ENCODE measurements at places on chromosomes 13 and 19.
A peak's percentile ranks its signal among the peaks of the same experiment; 100 is the strongest.

GRCh38 chr19:4684312-4685095, 14.4 kb upstream of the MYDGF start:
- DNase-seq, result no peak

DNA sequence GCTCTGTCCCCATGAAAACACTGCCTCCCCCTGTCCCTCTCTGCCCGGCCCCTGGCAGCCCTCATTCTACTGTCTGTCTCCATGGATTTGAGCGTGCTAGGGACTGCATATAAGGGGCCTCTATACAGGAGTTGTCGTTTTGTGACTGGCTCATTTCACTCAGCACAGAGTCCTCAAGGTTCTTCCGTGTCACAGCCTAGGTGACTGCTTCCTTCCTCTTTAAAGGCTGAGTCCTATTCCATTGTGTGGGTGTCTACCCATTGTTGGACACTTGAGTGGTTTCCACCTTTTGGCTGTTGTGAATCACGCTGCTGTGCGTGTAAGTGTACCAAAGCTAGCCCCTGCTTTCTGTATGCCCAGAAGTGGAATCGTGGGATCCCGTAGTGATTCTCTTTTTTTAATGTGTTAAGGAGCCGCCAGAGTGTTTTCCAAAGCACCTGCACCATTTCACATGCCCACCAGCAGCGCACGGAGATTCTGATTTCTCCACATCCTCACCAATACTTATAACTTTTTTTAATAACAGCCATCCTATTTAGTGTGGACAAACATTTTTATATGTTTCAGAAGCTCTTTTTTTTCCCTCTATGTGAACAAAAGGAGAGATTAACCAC, 116.7 kb downstream of the COL4A2 start:
- DNase-seq, result no peak

DNA sequence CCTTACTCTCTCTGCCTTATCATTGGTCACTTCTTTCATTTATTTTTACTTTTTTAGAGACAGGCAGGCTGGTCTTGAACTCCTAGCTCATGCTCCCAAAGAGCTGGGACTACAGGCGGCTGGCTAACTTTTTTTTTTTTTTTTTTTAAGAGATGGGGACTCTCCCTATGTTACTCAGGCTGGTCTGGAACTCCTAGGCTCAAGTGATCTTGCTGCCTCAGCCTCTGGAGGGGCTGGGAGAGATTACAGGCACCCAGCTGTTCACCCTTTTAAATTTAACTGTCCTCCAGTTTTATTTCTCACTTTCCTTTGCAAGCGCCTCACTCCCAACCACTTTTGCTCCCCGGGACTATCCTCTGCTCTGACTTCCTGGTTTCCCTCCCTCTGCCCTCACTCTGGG, 5.6 kb upstream of the CLDN10 start:
- DNase-seq, result no peak

DNA sequence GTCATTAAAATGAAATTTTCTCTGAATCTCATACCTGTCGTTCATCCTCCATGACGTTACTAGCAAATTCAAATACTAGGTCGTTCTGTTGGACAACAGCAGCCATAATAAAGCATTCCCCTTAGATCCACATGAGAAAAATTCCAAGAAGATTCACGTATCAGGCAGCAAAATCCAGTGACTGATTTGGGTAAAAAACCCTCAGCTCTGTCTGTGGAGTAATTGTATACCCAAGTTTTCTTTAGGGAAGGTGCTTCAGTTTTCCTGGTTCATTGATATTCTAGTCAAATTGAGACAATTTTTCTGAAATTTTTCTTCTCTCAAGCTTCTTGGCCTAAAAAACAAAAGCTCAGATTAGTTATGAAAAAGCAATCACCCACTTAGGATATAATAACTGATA, 37.2 kb downstream of the ELF1 start:
- no peak for DNase-seq

DNA sequence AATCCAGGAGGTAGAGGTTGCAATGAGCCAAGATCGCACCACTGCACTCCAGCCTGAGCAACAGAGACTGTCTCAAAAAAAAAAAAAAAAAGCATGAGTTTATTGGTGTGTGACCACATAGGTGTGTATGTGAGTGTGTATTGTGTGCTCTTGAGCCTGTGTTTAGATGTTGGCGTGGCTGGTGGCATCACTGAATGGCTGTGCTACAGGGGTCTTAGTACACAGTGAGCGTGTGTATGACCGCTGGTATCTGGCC, 2.5 kb downstream of the SLC1A5 start:
- no peak for DNase-seq

DNA sequence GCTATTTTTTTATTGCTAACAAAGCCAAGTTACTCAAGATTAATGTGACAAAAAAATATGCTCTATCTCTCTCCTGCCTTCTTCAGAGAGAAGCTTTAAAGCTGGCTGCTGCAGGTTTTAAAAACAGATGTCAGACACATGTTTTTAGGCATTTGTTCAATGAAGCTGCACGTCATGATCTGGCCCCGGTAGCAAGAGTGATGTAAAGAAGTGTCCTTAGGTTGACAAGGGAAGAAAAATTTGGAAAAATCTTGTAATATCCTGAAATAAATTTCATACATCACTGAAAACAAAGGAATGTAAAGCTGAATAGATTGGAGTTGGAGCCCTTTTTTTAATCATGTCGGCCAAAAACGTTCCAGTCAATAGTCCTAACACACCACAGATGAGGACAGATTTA, 531.4 kb upstream of the NBEA start:
- DNase-seq, result peak; percentile 53

DNA sequence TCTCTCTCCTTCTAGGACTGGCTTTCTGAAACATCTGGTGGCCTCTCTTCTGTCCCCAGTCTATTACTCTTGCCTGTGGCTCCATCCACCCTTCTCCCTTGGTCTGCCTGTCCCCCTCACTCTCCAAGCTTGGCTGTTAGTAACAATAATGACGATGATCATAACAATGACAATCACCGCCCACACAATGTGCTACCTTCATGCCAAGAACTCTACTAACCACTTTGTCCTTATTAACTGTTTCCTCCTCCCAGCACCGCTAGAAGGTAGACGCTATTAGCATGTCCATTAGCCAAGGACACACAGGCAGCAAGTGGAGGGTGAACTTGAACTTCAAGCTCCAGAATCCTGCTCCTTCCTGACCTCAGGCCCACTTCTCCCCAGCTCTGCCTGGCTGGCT, 2.7 kb downstream of the GYS1 start:
- no peak for DNase-seq

DNA sequence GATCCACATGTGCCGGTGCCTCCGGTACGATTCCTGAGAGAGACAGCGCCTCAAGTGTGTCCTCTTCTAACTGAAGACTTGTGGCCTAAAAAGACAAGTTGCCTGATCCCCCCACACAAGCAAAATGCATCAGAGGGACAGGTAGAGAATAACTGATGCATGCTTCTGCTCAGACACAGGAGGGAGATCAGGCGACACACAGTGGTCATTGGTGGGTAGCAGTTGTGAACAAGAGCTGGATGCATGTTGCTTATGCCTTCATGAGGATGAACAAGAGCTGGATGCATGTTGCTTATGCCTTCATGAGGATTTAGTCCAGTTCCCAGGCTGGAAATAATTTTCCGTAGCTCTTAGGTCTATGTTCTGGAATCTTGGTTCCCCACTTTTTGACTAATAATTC, 505.6 kb downstream of the MYO16 start:
- no peak for DNase-seq

DNA sequence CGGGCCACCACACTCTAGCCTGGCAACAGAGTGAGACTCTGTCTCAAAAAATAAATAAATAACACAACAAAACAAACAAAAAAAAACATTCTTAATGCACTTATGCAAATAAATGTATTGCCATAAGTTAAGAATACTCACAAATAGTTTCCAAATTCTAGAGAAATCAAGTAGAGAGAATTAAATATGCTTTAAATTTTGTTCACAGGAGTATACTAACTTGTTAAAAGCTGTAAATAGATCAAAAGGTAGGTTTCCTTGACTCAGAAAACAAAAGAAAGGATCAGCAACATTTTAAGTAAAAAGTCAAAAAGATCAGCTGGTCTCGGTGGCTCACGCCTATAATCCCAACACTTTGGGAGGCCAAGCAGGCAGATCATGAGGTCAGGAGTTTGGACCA, 50.5 kb upstream of the ZNF429 start:
- DNase-seq, result no peak

DNA sequence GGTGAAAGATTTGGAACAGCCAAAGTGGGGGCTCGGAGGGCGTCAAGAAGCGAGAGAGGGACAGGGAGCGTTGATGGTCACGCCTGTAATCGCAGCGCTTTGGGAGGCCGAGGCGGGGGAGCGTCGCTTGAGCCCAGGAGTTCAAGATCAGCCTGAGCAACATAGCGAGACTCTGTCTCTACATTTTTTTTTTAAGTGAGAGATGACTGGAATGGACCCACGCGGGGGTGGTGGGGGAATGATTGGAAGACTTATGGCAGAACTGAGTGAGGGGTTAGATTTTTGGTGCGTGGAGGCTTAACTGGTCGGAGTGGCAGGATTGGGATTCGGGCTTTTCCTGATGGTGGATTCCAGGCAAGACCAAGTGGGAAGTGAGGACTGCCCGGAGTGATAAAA, 725 bp downstream of the PSMD8 start:
- DNase-seq, result no peak

- no peak for DNase-seq
These were observed 199.6 kb downstream of the UQCRFS1 start for GRCh38 chr19:29013325-29013724.

DNA sequence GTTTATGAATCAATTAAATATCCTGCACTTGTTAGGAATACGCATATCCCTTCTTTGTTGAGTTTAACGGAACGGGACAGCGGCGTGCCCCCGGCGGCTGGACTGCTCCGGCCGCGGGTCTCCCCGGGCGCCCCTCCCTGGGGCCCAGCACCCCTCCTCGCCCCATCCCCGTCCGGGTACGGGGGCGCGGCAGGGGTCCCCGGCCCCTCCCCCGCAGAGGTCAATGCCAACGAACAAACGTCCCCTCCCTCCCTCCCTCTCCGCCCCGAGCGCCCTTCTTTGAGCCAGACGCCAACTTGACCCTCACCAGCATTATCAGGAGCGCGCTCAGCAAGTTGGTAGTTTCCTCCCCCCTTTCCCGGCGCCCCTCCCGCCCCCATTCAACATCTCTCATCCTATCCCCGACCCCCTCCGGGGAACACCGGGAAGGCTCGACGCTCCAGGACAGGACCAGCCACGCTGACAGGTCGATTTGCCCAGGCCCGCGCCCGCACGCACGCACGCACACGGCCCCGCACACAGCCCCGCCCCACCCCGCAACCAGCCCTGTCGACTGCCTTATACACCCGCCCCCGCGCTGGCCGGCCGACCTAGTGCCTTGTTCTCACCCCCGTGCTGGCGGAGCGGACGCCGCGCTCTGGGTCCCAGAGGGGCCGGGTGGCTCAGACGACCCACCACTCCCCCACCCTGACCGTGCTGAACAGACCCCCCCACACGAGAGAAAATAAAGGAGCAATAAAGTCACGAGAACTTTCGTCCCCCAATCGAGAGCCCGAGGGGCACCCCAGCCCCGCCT, 5.0 kb downstream of the LYL1 start:
- DNase-seq, result no peak

DNA sequence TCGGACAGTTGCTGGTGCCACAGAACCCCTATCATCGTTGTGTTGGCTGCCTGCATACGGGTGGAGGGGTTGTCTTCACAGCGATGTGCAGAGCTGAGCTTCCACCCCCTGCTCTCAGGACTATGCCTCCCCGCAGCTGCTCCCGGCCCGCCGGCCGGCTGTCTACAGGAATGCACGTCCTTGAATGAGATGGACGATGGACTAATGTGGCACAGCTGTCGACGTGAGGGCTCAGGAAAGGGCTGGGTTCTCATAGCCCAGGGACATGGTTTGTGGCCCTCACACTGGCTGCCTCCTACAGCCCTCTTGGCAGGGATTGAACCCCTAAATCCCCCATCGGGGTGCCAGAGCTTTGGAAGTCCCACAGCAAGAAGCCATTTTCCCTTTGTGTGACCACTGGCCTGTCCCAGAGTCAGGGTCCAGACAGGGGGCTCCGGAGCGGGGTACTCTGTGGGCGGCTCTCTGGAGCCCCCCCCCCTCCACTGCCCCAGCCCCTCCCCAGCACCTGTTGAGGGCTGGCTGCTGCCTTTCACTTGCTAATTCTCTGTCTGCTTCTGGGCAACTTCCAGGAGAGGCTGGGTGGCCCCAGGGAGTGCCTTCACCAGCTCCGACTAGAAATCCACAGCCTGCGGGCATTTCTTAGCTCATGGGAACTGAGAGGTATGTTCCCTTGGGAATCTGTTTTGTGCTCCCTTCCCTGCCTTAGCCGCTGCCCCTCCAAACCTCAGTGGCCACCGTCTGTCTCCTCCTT, 40.2 kb downstream of the TSSK6 start:
- DNase-seq, result no peak

DNA sequence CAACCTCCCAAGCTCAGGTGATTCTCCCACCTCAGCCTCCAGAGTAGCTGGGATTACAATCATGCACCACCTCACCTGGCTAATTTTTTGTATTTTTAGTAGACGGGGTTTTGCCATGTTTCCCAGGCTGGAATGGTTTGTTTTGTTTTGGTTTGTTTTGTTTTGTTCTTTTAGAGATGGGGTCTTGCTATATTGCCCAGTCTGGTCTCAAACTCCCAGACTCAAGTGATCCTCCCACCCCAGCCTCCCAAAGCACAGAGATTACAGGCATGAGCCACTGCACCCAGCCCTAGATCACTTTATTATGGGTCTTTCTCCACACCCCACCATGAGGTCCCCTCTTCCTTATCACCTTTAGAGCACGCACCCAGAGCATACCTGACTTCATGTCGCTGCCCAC, 8.0 kb upstream of the KRTDAP start:
- DNase-seq, result no peak

DNA sequence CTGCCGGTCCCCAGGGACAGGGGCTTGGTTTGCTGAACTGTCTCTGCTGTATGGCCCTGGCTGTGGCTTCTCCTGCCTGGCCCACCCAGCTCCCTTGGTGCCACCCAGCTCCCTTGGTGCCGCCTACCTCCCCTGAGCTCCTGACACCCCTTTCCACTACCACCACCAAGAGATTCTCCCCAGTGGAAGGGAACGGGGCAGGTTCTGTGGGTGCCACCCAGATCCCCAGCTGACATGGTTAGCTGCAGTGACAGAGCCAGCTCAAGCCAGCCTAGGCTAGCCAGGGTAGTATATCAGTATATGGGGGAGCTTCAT, 28.5 kb upstream of the POP4 start:
- DNase-seq, result no peak

DNA sequence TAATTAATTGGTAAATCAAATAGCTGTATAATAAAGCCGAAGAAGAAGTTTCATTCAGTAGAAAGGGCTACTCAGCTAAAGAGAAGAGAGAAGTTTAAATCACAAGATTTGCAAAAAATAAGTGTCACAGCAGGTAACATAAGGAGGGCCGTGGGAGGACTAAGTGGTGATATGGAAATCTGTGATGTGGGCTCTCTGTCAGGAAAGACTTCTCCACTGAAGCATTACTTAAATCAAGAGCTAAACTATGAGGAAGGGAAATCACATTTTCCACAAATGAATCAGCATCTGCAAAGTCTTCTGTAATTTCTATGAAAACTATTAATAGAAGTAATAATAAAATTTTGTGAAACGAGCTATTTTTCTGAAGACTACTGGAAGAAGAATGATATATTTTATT, 153.8 kb downstream of the PCDH9 start:
- no peak for DNase-seq
